ENCODE measurements at places on chromosomes 16 and 17. TPM values are rescaled to one million over a fixed set of nuclear protein-coding genes. Genes with fewer than 3 reads are reported as not detected.

The AANAT gene
- total RNA-seq = not detected

GRCh38 chr16:65413861-65414260 is 292.0 kb upstream of the CDH11 start:
- DNase-seq = peak; percentile 13

DNA sequence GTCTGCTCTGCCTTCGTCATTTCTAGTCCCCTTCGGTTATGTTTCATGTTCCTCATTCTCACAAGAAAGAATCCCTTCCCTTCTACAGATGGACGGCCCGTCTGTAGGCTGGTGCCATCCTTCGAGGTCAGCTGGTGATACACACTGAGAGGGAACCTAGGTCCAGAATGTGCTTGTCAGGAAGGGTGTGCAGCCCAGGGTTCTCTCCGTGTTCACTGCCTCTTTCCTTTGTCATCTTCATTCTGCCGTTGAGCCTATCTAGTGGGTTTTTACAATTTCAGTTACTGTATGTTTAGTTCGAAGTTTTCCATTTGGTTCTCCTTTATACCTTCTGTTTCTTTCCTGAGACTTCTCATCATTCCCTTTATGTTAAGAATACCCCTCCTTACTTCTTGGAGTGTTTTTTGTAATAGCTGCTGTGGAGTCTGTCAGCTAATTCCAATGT is 18.9 kb downstream of the KIAA0513 start:
- no peak for DNase-seq

- DNase-seq = no peak
These were observed 48.9 kb upstream of the HAPSTR1 start for GRCh38 chr16:9042533-9042932.

GRCh38 chr16:88995746-88996535 is 18.9 kb upstream of the CBFA2T3 start:
- DNase-seq = no peak

DNA sequence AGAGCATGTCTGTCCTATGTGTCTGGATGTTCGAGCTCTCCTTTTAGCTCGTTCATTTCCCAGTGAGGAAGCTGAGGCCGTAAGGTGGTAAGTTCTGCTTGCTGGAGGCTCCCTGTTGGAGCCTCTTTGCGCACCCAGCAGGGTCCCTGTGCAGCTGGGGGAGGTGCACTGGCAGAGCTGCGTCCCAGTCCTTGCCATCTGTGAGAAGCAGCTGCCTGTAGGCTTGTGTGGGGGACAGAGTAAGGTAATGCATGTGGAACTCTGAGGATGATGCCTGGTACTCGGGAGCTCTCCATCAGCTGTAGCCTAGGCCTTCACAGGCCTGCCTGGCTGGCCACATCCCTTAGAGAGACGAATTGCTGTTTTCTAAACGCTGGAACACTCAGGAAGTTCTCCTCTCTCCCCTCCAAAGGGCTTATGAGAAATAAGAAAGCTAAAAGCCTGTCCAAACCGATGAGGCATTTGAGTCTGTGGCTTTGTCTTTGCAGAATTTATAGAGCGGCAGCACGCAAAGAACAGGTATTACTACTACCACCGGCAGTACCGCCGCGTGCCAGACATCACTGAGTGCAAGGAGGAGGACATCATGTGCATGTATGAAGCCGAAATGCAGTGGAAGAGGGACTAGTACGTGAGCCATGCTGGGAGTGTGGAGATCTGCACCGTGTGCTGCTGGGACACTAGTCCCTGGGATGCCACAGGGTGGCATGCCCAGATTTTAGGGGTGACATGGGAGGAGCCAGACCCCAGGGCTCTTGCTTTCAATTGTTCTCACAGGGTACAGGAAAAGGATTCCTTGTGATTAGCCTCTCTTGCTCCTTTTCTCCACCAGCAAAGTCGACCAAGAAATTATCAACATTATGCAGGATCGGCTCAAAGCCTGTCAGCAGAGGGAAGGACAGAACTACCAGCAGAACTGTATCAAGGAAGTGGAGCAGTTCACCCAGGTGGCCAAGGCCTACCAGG is 1.6 kb downstream of the NDUFB10 start:
- DNase-seq = no peak

DNA sequence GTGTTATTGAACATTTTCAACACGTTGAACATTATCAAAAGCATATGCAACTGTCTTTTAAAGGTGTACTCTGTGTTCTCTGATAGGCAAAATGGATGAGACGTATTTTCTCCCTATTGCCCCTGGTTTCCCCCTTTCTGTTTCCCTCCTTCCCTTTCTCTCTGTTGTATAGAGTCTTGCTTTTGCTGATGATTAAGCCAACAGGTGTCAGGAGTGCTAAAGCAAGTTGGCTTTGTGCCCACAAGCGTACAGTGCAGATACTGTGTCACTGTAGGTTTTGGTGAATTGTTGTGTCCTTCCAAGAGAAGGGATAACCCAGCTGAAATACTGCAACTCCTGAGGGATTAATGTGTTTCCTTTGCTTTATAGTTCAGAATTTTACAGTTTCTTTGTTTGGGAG is 74.4 kb downstream of the COX10 start:
- DNase-seq = peak; percentile 37

GRCh38 chr17:72423286-72423589 is 302.4 kb downstream of the SOX9 start:
- DNase-seq = no peak

- no peak for DNase-seq
These were observed 11.4 kb upstream of the FADS6 start for GRCh38 chr17:74904687-74905409.

The SNN gene
- total RNA-seq = 31.9 TPM

The CDH5 gene
- total RNA-seq = not detected

GRCh38 chr16:19919142-19919541 is 34.5 kb upstream of the GPRC5B start:
- no peak for DNase-seq

The CD300A gene
- not detected for total RNA-seq
